ENCODE measurements at places on chromosomes 1 and 21.

DNA sequence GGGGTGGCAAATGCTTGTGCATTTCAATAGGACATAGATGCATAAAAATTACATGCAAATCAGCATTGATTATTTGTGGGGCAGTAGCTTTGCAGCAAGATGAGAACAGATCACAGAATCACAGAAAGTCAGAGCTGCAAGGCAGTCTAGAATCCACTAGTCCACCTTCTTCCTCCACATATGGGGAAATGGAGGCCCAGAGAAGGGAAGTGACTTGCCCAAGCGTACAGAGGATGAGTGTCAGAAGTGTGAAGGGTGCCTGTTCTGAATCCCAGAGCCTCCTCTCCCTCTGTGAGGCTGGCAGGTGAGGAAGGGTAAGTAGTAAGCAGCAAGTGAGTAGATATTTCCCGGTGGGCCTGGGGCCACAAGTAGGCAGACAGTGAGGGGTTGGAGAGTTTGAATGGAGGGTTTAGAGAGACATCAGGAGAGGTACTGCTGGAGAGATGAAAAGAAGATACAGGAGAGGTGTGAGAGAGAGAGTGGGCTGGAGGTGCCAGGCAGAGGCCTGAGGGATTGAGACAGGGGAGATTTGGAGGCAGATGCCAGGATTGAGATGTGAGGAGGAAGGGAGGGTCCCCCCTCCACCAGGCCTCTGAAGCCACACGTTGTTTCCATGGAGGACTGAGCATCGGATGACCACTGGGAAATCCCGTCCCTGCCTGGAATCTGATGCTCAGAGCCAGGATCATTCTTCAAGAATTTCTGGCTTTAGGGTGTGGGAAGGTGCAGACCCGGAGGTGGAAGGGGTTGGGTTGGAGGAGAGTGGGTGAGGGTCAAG is 4.8 kb upstream of the MYOG start:
- DNase-seq: no peak

GRCh38 chr1:95122151-95122697 is 5.1 kb downstream of the TLCD4 start:
- no peak for DNase-seq

DNA sequence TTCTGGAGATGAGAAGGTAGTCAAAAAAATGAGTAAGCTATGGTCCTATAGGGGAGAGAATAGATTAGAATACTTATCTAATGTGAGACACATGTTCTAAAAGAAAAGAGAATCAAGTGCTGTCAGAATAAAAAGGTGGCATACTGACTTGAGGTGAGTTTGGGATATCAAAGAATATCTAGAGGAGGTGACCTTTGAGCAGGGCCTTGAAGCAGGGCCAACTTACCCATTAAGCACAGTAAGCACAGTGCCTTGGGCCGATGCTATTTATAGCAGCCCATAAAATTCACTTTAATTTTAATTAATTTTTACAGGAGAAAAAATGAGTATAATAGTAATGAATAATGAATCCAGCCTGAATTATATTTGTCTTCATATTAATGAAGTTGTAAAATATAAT is 92.2 kb downstream of the XPR1 start:
- DNase-seq: no peak

- DNase-seq: no peak
Observed at GRCh38 chr1:87972811-87973210, 644.1 kb downstream of the LMO4 start.

DNA sequence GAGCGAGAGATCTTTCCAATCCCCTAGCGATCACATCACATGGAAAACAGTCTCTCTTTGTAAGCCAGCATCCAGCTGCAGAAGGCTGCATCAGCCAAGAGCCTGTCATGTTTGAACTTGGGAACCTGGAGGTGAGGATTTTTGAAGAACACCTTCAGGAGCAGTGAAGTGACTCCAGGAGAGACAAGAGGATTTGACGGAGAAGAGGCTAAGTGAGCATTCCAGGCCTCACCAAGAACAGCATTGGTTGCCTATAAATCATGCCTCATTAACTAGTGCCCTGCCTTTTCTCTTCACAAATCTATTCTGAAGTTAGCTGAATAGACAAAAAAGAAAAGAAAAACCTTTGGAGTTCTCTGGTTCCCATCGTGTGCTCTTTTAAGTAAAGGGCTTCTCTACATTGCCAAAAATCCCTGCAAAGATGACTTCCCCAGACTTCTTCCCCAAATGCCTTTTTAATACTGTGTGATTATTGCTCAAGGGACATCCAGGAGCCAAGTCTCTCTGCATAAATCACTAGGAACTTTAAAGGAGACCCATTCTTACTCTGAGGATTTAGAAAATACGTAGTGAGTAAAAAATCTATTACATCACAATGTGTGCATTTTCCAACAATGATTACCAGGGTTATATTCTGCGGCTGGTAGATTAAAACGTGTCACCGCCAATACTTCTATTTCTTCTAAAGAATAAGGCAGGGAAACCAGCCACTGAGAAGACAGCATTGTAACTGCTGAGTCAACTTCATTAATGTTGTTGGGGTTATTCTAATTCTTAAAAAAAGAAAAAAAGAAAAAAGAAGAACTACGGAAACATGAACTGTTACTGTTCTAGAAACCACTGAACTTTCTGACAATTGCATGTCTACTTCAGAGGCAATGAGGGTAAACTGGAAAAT is 95.2 kb downstream of the KIF14 start:
- DNase-seq: no peak

GRCh38 chr1:11729498-11730428 is 6.2 kb upstream of the AGTRAP start:
- DNase-seq: no peak

- DNase-seq: peak; percentile 69
Observed at GRCh38 chr1:243287652-243288051, 31.8 kb downstream of the SDCCAG8 start.

GRCh38 chr1:170510163-170510562 is 21.8 kb upstream of the GORAB start:
- peak; percentile 27 for DNase-seq

DNA sequence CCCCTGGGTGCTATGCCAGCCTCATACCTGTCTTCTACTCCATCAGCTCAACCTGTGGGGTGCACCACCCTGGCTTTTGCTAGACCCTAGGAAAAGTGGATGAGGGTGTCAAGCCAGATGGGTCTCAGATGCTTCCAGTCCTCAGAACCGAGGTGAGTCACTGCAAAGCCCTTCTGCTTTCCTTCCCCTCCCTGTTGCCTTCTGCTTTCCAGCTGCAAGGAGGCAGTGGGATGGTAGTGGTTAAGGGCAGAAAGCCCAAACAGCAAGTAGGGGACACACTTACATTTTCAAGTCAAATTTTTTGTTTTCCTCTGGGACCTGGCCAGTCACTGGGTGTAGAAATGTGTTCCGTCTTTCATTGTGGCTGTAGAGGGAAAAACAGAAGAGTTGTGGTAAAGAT is 60.7 kb upstream of the GOLT1A start:
- no peak for DNase-seq

- DNase-seq: no peak
Observed at GRCh38 chr21:45470087-45470515, 65.1 kb downstream of the COL18A1 start.

- no peak for DNase-seq
Observed at GRCh38 chr1:99745684-99746083, 20.8 kb downstream of the FRRS1 start.

GRCh38 chr1:27439150-27439549 is 46.7 kb downstream of the GPR3 start:
- no peak for DNase-seq
